AG04450 (cell line): ENCODE measurements at places on chromosomes 13 and 19.

GRCh38 chr19:18230941-18231734, 4.9 kb upstream of the PDE4C start:
- DNase-seq = no peak

GRCh38 chr13:53054569-53054968, 26.0 kb downstream of the OLFM4 start:
- no peak for DNase-seq

- no peak for DNase-seq
Observed at GRCh38 chr19:18417250-18418028, 1.8 kb upstream of the SSBP4 start.

DNA sequence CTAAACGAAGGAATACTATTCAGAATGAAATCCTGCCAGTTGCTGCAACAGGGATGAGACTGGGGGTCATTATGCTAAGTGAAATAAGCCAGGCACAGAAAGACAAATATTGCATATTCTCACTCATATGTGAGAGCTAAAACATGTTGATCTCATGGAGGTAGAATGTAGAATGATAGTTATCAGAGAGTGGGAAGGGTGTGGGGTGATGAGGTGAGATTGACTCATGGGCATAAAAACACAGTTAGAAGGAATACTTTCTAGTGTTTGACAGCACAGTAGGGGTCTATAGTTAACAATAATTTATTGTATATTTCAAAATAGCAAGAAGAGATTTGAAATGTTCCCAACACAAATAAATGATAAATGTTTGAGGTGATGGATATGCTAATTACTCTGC, 7.8 kb upstream of the OR7C2 start:
- DNase-seq = no peak

GRCh38 chr19:29290853-29291252, 77.9 kb upstream of the UQCRFS1 start:
- no peak for DNase-seq
